ENCODE measurements at places on chromosomes 16 and 17. TPM values are rescaled to one million over a fixed set of nuclear protein-coding genes. Genes with fewer than 3 reads are reported as not detected.

The TEX14 gene
- 0.37 TPM for total RNA-seq

The HCRT gene
- not detected for total RNA-seq

- no peak overlapping the region for H3K4me3 ChIP-seq
- no peaks in the 10 kb centered on the region for H3K36me3 ChIP-seq
- H3K27me3 ChIP-seq, result peaks cover 8% of the 10 kb centered on the region
- H3K4me1 ChIP-seq, result peaks cover 10% of the 10 kb centered on the region
- DNase-seq, result no peak
Observed at GRCh38 chr16:90048347-90048722, 28.8 kb downstream of the PRDM7 start.

GRCh38 chr16:87821376-87822107 is 47.8 kb downstream of the SLC7A5 start:
- no peaks in the 10 kb centered on the region for H3K4me1 ChIP-seq
- no peaks in the 10 kb centered on the region for H3K36me3 ChIP-seq
- no peak overlapping the region for H3K4me3 ChIP-seq
- no peak for DNase-seq

DNA sequence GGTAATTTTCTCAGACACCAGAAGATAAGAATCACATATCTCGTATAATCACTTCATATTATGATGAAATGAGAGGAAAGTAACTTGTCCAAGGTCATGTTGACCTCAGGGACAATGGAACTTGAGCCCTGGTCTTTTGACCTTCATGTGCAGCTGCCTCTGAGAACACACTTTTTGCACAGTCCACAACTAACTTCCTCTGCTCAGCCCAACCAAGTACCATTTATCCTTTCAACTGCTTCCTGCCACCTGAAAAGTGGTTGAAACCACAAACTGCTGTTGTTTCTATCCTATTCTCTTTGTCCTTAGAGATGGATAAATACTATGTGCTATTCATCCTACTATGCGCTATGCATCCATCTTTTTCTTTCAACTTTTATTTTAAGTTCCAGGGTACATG is 2.3 kb upstream of the CCL1 start:
- no peaks in the 10 kb centered on the region for H3K4me1 ChIP-seq
- DNase-seq, result no peak
- H3K4me3 ChIP-seq, result no peak overlapping the region
- no peaks in the 10 kb centered on the region for H3K27me3 ChIP-seq
- H3K27ac ChIP-seq, result no peak overlapping the region

The ZG16B gene
- not detected for total RNA-seq

DNA sequence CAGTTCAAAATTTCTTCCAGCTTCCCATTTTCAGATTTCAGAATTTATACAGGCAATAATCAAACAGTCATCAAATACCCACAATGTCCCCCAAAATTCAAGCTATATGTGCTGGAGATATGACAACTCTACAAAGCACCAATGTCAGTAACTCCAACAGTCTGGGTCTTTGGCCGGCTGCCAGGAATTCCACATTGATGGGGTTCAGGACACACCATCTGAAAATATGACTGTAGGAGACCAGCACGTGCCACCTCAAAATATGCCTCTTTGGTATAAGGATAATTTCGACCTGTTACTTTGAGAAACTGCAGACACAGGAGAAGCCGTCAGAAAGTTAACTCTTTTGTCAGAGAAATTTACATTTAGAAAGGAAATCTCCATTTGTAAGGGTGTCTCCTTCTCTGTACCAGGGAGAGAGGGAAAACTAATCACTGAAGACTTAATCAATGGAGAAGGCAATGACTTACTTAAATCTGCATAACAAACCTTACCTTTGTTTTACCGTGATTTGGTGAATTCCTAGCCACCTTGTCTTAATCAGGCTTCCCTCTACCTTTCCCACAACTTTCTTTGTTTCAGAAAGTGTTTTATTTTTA is 594.3 kb upstream of the CDH5 start:
- H3K4me1 ChIP-seq, result no peaks in the 10 kb centered on the region
- no peak overlapping the region for H3K27ac ChIP-seq
- H3K4me3 ChIP-seq, result no peak overlapping the region
- H3K36me3 ChIP-seq, result no peaks in the 10 kb centered on the region

The KRTAP16-1 gene
- not detected for total RNA-seq

The CCL17 gene
- not detected for total RNA-seq

The PRDM7 gene
- total RNA-seq, result not detected

The TPPP3 gene
- not detected for total RNA-seq

The CSH2 gene
- total RNA-seq, result 4.2 TPM

- H3K36me3 ChIP-seq, result no peaks in the 10 kb centered on the region
- H3K4me3 ChIP-seq, result no peak overlapping the region
- H3K4me1 ChIP-seq, result no peaks in the 10 kb centered on the region
- H3K27me3 ChIP-seq, result no peaks in the 10 kb centered on the region
- H3K27ac ChIP-seq, result no peak overlapping the region
Observed at GRCh38 chr16:68596266-68596665, 48.8 kb upstream of the CDH3 start.

GRCh38 chr16:25372716-25373115 is 115.1 kb upstream of the ZKSCAN2 start:
- DNase-seq, result no peak
- no peaks in the 10 kb centered on the region for H3K4me1 ChIP-seq

DNA sequence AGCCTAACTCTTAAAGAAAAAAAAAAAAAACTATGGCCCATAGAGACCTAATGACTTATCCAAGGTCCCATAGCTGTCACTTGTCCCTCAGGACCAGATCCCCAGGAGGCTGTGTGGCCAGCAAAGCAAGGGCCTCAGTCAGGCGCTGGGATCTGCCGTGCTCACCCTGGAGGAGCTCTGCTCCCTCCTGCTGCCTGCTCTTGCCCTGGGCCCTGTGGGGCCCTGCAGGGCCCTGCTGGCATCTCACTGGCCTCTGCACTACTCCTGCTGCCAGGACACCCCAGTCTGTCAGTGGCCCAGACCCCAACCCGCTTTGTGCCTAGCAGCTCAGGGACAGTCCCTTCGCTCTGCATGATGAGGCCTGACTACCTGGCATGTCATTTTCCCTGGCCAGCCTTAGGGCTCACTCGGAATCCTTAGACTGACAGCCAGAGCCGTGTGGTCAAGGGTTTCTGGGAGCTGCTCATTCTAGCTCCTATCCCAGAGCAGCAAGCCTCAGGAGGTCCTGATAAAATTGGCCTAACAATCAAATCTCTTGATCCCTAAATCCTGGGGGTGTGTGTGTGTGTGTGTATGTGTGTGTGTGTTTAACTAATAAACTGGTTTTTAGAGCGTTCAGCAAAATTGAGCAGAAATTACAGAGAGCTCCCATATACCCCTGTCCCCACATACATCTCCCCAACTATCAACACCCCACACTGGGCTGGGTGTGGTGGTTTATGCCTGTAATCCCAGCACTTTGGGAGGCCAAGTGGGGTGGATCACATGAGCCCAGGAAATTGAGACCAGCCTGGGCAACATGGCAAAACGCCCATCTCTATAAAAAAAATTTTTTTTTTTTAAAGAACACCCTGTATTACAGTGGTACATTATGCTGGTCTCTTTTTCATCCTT is 21.7 kb downstream of the KATNIP start:
- no peak overlapping the region for H3K4me3 ChIP-seq
- no peaks in the 10 kb centered on the region for H3K4me1 ChIP-seq
- H3K36me3 ChIP-seq, result peaks cover 8% of the 10 kb centered on the region
- no peaks in the 10 kb centered on the region for H3K27me3 ChIP-seq
- no peak overlapping the region for H3K27ac ChIP-seq
- DNase-seq, result no peak
